ENCODE measurements at places on chromosomes 11 and 22. TPM values are rescaled to one million over a fixed set of nuclear protein-coding genes. Genes with fewer than 3 reads are reported as not detected.

DNA sequence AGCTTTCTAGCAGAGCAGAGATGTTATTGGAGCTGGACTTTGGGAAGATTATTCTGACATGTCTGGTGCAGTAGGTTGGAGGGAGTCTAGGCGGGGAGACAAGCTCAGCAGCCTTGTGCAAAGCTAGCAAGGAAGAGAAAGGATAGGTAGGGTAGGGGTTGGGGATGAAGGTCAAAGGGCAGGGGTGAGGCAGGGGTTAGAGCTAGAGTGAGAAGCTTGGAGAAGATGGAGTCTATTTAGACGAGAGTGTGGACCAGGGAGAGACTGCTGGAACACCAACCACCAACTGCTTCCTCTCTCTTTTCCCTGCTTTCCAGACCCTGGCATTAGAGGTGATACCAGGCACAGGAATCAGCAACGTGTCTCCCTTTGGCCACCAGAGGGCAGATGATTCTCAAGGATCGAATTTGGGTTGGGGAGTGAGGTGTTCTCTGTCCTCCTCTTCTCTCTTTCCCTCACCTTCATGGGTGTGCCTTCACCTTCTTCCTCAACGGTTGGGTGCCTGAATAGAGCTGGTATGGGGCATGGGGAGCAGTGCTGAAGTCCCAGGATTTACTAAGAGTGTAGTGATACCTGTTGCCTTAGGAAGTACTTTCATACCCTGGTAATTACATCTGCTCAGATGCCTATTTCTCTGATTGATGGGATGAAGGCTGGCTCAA is 1.8 kb upstream of the MARK2 start:
- peak; percentile 82 for DNase-seq

DNA sequence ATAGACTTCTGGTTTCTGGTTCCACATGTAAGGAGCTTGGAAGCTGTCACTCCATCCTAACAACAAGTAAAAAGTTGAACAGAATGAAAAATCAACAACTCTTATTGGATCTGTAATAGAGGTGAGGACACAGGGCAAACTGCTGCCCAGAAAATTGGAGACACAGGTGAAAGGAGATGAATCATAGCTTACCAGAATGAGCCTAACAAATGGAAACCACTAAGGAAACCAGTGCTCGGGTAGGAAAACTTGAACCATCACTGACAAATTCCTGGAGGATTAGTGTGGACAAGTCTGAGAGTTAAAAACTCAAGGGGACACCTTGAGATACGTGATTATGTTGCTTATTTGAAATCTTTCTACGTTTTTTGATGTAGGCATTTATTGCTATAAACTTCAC is 52.1 kb downstream of the GDPD4 start:
- DNase-seq = no peak

GRCh38 chr22:45183974-45184373 is 20.2 kb downstream of the NUP50 start:
- no peak for DNase-seq

GRCh38 chr11:101848262-101848661 is 66.5 kb upstream of the CEP126 start:
- no peak for DNase-seq

The RTN4R gene
- polyA plus RNA-seq = 7.6 TPM

The DRICH1 gene
- polyA plus RNA-seq = 4.8 TPM

The ACTN3 gene
- polyA plus RNA-seq = 0.32 TPM

DNA sequence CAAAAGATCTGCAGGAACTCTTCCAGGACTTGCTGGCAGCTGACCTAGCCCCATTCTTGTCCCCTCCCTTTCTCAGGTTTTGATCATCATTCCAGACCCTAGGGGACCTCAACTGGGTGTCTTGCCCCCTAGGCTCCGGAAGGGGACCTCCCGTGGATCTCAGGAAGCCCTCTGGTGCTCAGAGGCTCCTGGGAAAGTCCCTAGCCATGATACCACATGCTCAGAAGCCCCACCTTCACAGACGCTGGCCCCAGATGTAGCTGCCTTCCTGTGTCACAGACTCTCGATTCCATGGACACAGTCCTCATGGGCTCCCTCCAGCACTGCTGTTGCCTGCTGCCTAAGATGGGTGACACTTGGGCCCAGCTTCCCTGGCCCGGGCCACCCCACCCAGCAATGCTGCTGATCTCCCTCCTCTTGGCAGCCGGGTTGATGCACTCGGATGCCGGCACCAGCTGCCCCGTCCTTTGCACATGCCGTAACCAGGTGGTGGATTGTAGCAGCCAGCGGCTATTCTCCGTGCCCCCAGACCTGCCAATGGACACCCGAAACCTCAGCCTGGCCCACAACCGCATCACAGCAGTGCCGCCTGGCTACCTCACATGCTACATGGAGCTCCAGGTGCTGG is at the start of gene LRRC55:
Gene LRRC55 (plus strand): TSS at position 276 of the 628 bp plus-strand sequence. CDS start 70 bp downstream, at position 346.
- no peak for DNase-seq

GRCh38 chr11:69178819-69179482 is 23.2 kb downstream of the SMIM38 start:
- no peak for DNase-seq

GRCh38 chr22:33897448-33897835 is 22.8 kb downstream of the LARGE1 start:
- no peak for DNase-seq

- peak; percentile 58 for DNase-seq
Measured at GRCh38 chr11:117426297-117426685, 98.6 kb downstream of the CEP164 start.

GRCh38 chr22:45529971-45530575 is 27.4 kb downstream of the FBLN1 start:
- no peak for DNase-seq

DNA sequence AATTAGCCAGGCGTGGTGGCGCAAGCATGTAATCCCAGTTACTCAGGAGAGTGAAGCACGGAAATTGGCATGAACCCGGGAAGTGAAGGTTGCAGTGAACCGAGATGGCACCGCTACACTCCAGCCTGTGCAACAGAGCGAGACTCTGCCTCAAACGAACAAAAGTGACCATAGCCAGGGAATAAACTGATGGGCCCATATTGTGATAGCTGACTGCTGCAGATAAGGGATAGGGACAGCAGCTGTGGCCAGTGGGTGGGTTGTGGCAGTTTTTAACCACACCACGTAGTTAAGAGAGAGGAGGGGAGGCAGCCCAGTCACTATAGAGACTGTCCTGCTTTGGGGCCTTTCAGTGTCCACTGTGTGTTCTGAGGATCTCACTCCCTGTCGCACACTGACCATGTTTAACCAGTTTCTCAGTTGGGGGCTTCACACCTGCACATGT is 58.9 kb downstream of the PISD start:
- DNase-seq = no peak

DNA sequence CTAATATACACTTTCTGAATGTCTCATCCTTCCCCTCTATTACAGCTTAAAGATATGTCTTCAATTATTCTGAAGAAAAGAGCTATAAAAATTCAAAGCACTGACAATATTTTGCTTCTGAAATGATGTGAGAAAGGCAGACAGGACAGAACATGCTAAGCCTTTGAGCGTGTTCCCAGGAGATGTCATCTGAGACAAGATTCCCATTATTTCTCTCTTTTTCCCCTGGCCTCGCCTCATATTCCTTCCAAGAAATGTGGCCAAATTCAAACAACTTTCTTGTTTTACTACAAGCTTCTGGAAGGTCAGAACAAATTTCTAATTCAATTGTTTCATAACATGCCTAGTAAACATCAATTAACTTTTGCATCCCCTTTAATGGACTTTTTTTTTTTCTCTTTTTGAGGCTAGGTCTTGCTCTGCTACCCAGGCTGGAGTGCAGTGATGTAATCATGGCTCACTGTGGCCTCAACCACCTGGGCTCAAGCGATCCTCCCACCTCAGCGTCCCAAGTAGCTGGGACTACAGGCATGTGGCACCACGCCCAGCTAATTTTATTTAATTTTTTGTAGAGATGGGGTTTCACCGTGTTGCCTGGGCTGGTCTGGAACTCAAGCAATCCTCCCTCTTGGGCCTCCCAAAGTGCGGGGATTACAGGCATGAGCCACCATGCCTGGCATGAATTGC is 37.1 kb upstream of the NFRKB start:
- DNase-seq = no peak

- no peak for DNase-seq
Measured at GRCh38 chr11:16936643-16937042, 77.6 kb downstream of the PLEKHA7 start.

The C11orf21 gene
- polyA plus RNA-seq = 0.75 TPM

- DNase-seq = no peak
Measured at GRCh38 chr11:69841859-69842698, 22.9 kb upstream of the FGF3 start.

DNA sequence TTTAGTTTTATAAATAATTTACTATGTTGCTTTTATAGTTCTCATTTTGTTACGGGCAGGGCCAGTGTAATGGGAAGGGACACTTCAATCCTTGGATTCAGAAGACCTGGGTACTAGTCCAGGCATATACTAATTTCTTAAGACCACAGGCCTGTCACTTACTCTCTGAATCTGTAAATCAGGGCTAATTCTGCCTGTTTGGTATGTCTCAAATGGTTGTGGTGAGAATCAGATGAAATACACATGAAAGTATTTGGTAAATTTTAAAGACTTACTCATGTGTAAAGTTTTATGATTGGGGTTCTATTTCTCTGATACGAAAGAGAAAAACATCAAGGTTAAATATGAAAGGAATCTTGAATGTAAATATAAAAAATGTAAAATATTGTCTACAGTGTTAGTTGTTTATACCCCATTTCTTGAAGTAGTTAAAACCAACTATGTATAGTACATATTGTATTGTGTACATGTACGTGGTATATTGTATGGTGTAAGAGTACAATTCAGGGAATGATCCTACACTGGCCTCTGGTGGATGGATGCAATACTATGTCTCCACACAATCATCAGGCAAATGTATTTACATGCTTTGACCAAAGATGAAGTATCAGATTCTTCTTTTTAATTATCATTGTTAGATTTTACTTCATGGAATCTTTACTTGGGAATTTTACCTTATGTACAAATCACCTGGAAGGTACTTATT is 24.5 kb upstream of the RAG2 start:
- peak; percentile 41 for DNase-seq

The CRYAB gene
- 50.1 TPM for polyA plus RNA-seq

- DNase-seq = no peak
Measured at GRCh38 chr11:15867871-15868270, 488.5 kb downstream of the SOX6 start.

DNA sequence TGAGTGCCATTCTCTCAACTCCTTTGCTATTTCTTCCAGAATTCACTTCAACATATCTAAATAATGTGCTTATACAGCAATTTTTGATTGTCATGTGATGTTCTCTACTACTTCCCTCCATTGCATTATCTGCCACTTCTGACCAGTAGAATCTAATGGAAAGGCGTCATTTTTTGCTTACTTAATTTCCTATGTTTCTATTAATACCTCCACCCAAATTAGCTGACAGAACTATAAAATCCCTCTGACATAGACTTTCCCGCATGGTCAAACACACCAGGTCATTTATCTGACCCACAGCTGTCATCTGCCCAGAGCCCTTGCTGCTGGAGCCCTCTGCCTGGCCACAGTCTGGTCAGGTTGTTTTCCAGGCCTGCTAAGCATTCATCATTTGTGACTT is 258.6 kb upstream of the NARS2 start:
- no peak for DNase-seq

The RAG2 gene
- polyA plus RNA-seq = 1.3 TPM

GRCh38 chr11:28245131-28245530 is 136.9 kb downstream of the METTL15 start:
- DNase-seq = no peak

DNA sequence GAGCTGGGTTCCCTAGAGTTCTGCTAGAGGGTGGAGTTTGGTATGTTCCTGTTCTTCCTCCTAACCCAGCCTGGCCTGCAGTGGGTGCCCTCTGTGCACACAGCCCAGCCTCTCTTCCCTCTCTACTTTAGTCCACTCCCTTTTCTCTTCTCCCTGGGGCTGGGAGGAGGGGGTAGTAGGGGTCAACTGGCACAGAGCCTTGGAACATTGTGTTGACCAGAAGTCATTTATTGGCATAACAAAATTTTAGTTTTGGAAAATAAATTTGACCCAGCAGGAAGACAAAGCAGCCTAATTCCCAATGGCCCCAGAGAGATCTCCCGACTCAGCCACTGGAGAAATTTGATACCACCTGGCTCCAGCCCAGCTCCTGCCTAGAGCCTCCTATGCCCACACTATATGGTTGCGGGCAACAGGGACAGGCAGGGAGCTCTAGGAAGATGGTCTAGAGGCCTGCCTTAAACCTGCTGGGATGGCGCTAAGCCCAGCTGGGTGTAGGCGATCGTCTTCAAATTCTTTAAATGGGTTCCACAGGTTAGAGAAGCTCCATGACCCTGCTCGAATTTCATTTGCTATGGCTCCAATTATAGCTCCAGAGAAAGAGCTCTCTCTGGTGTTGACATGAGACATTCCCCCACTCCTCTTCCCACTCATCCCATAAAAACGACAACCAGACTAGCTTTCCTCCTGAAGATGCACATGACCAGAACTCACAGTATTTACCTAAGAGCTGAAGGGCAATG is 9.9 kb downstream of the PCSK7 start:
- DNase-seq = no peak

- DNase-seq = no peak
Measured at GRCh38 chr11:31957674-31958073, 133.2 kb upstream of the RCN1 start.

Data from renal pelvis (tissue), 12 donors.